ENCODE measurements at places on chromosomes 7 and 10. TPM values are rescaled to one million over a fixed set of nuclear protein-coding genes. Genes with fewer than 3 reads are reported as not detected.

GRCh38 chr7:75650681-75651080 is 88.1 kb downstream of the HIP1 start:
- no peak for DNase-seq

DNA sequence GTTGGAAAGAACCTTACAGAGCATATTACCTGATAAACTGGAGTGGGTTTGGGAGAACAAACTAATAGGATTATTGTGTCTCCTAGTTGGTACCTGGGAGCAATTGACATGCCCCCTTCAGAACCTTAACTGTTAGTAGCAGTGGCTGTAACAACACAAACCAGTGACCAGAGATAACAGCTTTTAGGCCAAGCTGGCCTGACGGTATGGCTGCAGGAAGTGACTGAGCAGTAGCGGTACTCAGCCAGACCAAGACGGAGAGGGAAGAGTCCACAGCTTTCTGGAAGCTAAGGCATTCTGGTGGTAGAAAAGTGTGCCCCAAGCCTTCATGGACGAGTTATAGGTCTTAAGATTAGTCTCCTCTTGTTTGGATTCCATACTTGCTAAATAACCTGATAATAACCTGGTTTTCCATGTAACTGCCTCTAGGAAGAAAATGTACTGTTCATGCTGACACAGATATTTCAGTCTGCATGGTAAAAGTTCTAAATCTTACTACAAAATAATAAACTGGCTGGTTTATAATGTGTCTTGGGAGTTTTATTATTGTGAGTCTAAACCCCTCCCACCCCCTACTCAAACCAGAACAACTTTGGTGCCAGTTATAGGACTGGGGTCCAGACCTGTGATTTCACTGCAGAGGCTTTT is 11.3 kb downstream of the NOLC1 start:
- DNase-seq: no peak

GRCh38 chr10:9305018-9305655 is 1250.6 kb downstream of the GATA3 start:
- DNase-seq: peak; percentile 26

LRRN3 gene
- total RNA-seq: under 0.01 TPM

Measured in renal cortical epithelial cell (primary cell).